Cardiac fibroblast (primary cell): ENCODE measurements at places on chromosomes 12 and 14.

DNA sequence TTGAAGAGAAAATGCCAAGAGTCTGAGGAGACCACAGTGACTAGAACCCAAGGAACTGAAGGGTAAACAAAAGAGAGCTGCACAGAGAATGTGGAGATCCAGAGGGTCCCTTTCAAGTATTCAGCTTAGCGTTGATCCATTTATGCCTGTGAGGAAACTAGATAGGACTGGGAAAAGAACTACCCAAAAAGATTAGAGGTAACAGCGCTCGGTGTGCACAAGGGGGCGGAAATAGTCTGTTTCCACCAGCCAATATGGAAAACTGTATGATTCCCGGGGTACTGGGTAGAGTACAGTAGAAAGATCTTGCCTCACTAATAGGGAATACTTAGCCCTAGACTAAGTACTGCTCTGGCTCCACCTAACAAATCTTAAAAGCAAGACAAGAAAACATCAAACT, 135.5 kb downstream of the DPF3 start:
- DNase-seq, result no peak

- no peak for DNase-seq
Observed at GRCh38 chr12:1507308-1507707, 87.1 kb downstream of the FBXL14 start.

DNA sequence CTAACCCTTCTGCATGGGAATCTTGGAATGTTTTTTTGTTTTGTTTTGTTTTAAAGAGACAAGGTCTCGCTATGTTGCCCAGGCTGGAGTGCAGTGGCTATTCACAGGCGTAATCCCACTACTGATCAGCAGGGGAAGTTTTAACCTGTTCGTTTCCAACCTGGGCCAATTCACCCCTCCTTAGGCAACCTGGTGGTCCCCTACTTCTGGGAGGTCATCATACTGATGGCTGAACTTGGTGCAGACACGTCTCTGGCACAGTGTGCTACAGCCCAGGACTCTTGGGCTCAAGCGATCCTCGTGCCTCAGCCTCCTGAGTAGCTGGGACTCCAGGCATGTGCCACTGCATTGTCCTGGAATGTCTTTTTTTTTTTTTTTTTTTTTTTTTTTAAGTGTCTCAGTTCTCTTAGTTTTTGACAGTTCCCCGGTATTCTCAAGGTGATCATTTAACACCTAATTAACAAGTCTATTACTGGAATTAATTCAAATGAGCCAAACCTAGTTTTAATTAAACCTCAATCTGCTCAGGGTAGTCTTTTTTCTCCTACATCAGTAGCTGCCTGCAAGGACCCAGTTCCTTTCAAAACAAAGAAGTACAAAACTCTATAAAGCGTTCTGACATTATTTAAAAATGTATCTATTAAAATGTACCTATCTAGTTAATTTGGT, 49.0 kb upstream of the ISM2 start:
- DNase-seq, result no peak

DNA sequence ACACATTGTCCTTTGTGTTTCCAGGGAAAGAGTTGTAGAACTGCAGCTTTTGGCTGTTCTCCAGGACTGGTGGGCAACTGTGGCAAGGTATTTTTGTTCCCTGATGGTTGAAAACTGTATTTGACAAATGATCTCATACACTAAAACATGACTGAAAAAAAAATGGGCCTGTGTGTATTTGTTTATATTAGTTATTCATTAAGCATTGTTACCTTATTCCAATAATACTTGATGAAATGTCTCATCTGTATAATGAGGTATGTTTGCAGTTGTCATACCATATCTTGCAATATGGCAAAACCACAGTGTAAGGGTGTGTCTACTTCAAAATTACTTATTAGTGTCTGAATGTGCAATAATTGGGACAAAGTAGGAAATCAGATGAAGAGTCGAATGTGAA, 479.4 kb upstream of the NOVA1 start:
- DNase-seq, result no peak

DNA sequence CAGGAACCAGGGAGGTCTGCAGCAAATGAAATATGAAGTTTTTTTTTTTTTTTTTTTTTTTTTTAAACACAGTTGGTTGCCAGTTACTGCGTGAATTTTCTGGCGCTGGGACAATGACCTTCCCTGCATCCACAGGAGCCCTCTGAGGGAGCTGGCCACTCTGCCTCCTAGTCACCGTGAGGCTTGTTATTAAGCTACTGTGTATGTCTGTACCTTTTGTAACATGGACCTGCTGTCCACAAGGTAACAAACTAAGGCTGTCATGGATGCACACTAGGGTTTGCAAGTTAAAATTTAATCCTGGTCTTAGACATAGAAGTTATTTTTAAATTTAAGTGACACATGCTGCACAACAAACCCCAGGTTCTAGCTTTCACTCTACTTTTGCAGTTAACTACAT, 211.0 kb downstream of the SSPN start:
- DNase-seq, result no peak

DNA sequence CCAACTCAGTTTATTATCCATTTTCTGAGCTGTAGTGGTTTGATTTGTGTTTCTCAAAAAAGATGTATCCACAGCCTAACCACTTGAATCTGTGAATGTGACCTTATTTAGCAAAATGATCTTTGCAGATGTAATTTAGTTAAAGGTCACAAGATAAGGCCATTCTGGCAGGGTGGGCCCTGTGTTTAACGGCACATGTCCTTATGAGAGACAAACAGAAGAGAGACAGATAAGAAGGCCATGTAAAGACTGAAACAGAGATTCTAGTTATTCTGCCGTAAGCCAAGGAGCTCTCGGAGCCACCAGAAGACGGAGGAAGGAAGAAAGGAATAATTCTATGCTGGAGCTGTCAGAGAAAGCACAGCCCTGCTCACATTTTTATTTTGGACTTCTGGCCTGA, 374.2 kb downstream of the PRKD1 start:
- DNase-seq, result no peak

DNA sequence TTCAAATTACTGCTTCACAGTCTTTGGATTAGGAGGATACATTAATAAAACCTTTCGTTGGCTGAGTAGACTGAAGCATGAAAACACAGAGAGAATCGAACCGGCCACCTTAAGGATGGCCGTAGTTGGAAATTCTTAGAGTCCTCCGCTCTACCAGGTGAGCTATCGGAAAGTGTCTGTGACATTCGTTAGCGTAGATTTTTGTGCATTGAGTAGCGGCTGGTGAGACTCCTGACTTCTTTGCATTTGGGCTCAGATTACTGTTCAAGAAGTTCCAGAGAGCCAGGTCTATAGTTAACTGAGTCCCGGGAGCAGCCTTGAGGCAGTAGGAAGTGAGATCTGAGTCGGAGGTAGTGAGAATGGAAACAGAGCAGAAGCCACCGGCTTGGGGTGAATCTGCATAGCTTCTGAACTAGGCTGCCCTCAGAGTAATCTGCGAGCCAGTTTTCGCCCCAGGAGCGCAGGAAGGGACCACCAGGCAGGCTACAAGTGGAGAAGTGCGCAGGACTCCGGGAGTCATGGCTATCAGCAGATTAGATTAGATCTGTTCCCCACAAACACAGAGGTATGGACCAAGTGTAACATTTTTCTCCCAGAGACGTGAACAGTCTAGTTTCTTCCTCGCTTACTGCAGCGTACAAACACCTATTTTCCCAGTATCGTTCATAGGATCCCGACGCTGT, 11.0 kb downstream of the OR6S1 start:
- peak; percentile 82 for DNase-seq

GRCh38 chr14:78997811-78998210, 827.6 kb downstream of the NRXN3 start:
- peak; percentile 67 for DNase-seq

DNA sequence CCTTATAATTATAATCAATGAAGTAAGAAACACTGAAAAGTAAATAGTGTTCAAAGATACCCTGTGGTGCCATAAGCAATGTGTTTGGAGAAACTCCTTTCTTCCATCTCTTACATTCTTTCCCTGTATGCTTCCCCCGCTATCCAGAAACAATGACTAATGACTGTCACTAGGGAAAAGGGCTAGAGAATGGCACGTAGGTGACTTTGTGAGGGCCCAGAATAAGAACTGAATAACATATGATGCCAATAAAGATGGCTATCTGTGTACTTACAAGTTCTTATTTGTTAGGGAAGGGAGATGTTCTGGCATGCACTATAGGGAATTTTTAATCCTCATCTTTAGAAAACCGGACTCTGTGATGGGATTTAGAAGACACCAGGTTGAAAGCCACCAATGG, 4.7 kb upstream of the KRT7 start:
- DNase-seq, result no peak

DNA sequence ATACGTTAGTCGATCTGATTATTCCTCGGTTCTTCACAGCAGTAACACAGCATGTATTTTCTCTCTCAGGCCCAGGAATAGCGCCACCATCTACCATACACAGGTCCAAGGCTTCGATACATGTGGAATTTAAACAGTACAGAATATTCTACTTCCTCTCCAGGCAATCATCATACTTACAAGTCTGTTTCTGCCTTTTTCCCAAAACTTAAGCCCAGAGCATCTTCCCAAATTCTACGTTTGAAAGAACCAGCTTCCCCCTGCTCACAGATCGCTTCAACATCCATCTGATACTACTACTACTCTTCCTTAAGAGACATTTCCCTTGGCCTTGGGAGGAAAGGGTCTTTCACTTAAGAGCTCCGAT, 626 bp downstream of the TXNDC16 start:
- DNase-seq, result peak; percentile 59

- DNase-seq, result peak; percentile 96
Observed at GRCh38 chr12:19967431-19967830, 400.9 kb upstream of the PDE3A start.

DNA sequence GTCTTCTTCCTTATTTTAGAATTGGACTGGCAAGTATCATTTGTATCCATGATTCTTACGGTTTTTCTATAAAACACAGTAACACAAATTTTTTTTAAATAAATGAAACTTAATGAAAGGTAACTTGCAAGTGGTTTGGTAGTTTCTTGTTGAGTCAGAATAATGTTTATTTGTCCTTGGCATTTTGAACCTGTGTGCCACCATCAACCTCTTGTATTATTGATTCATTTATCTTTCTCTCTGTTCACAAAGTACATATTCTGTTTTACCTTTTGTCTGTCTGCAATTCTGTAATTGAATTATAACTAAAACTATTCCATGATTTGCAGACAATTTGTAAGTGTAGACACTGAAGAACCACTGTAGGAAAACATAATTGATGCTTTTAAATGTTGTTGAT, 54.7 kb downstream of the MIPOL1 start:
- no peak for DNase-seq

DNA sequence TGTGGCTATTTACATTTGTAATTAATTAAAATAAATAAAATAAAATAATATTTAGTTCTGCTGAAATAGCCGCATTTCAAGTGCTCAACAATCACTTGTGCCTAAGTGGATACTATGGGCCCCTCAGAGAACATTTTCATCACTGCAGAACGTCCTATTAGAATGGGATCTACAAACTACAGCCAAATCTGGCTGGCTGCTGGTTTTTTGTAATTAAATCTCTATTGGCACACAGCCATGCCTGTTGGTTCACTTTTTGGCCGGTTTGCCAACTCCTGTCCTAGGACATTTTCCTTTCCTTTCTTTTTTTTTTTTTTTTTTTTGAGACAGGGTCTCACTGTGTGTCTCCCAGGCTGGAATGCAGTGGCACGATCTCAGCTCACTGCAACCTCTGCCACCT, 9.8 kb downstream of the CCDC63 start:
- DNase-seq, result peak; percentile 11

DNA sequence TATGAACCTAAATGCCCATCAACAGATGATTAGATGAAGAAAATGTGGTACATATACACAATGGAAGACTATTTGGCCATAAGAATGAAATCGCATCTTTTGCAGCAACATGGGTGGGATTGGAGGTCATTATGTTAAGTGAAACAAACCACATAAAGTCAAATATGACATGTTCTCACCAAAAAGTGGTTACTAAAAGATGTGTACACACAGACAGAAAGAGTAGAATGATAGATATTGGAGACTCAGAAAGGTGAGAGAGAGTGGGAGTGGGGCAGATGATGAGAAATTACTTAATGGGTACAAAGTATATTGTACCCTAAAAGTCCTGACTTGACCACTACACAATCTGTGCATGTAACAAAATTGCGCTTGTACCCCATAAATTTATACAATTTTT, 19.6 kb downstream of the VWF start:
- no peak for DNase-seq

DNA sequence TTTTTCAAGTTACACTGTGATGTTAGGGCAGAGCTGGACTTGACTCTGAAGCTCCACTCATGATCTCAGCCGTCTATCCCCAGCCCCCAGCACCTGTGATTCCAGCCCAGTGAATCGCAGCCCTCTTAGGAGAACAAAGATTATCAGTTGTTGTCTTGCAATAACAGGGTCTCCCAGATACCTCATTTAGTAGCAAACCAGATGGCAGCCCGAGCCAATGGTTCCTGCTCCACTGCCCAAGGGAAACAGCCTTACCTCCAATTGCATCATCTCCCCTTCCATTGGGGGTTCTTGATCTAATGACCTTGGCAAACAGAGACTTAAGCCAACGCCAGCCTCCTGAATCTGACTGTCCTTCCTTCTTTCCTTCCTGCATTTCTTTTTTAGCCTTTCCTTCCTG, 371.2 kb downstream of the BCL11B start:
- no peak for DNase-seq

- DNase-seq, result no peak
Observed at GRCh38 chr12:72189266-72189665, 82.9 kb upstream of the TRHDE start.

DNA sequence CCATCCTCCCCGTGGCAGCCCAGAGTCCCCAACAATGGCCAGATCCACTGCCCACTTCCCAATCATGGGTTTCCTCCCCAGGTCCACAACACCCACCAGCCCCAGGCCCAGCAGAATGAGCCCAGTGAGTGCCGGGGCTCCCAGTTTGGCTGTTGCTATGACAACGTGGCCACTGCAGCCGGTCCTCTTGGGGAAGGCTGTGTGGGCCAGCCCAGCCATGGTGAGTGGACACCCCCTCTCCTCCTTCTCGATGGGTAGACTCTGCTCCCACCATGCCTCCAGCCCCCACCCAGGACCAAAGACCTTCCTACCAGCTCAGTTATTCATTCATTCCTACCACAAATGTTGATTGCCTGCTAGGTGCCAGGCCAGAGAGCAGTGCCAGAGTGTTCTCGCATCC, 23.8 kb downstream of the PAPLN start:
- DNase-seq, result no peak

DNA sequence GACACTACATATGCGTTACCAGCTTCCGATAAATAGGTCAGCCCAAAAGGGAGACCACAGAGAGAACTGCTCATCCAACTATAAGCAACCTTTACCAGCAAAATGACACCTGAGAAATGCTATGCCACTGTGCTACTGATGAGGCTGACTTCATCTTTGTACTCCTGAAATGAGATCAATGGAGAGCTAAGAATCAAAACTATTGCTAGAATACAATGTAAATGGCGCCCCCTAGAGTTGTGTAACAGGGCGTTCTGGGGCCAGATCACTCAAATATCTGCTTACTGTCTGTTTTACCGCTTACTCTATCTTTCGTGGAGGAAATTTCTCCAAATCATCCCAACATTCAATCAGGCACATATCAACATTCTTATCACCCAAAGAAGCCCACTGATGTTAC, 4.6 kb downstream of the ZNF384 start:
- DNase-seq, result peak; percentile 52

GRCh38 chr14:76486251-76486743, 110.4 kb downstream of the ESRRB start:
- DNase-seq, result no peak

- no peak for DNase-seq
Observed at GRCh38 chr14:56794557-56795283, 15.6 kb downstream of the OTX2 start.
